ENCODE measurements at places on chromosomes 2 and 18. TPM values are rescaled to one million over a fixed set of nuclear protein-coding genes. Genes with fewer than 3 reads are reported as not detected.

Gene HMSD
- total RNA-seq = not detected

Gene TP53I3
- 8.7 TPM for total RNA-seq

Gene KCNE4
- 14.8 TPM for total RNA-seq

Gene EN1
- total RNA-seq = 0.11 TPM

Gene IGFBP5
- 775 TPM for total RNA-seq

Gene LCT
- total RNA-seq = not detected

Measured in esophagus muscularis mucosa (tissue), 4 donors.